ENCODE measurements at places on chromosomes 13 and 19. TPM values are rescaled to one million over a fixed set of nuclear protein-coding genes. Genes with fewer than 3 reads are reported as not detected.

The C2CD4C gene
- 7.2 TPM for total RNA-seq

- H3K36me3 ChIP-seq = peaks cover 8% of the 10 kb centered on the region
- no peak overlapping the region for H3K4me3 ChIP-seq
- H3K4me1 ChIP-seq = no peaks in the 10 kb centered on the region
- H3K27me3 ChIP-seq = no peaks in the 10 kb centered on the region
- no peak overlapping the region for H3K27ac ChIP-seq
- DNase-seq = no peak
Observed at GRCh38 chr19:4506449-4507149, 11.7 kb downstream of the PLIN4 start.

GRCh38 chr13:98839856-98840769, 87.6 kb upstream of the SLC15A1 start:
- DNase-seq = no peak
- no peaks in the 10 kb centered on the region for H3K27me3 ChIP-seq
- no peaks in the 10 kb centered on the region for H3K36me3 ChIP-seq
- no peak overlapping the region for H3K4me3 ChIP-seq

The GPR12 gene
- 0.14 TPM for total RNA-seq

DNA sequence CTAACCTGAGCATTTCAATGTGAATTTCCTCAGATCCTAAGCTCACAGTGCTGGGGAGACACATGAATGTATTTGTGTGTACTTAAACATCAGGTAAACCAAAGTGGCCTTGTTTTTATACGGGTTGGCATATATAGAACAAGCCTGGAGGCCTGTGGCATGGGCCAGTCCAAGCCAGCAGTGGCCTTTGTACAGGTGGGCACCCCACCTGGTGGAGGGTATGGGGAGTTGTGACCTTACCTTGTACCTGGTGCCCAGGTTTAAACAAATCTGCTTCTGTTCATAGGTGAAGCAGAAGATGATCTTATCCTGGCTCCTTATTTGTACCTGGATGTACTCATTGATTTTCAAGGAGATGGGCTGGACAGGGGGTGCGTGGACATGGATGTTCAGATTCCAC, 71.0 kb downstream of the ERICH6B start:
- no peak overlapping the region for H3K27ac ChIP-seq
- DNase-seq = no peak
- no peaks in the 10 kb centered on the region for H3K36me3 ChIP-seq
- no peaks in the 10 kb centered on the region for H3K4me1 ChIP-seq

DNA sequence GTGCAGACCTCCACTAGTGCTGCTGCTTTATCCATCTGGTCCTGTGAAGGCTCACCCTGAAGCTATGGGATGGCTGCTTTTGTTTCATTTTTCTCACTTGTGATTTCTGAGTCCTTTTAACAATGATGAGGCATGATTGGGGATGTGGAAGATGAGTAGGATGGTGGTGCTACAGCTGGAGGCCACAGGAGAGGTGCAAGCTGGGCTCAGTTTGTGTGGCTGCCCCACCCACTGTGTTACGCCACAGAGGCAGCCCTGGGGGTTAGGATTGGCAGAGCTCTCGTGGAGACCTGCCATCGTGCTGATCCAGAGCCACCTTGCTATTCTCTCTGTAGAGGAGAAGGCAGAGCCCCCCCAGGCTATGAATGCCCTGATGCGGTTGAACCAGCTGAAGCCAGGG, 19.6 kb upstream of the QTRT1 start:
- no peaks in the 10 kb centered on the region for H3K4me1 ChIP-seq
- H3K36me3 ChIP-seq = peaks cover 12% of the 10 kb centered on the region
- H3K27me3 ChIP-seq = no peaks in the 10 kb centered on the region
- DNase-seq = no peak
- no peak overlapping the region for H3K27ac ChIP-seq

- no peak overlapping the region for H3K4me3 ChIP-seq
- peaks cover 18% of the 10 kb centered on the region for H3K36me3 ChIP-seq
- H3K27me3 ChIP-seq = no peaks in the 10 kb centered on the region
- DNase-seq = no peak
- peaks cover 9% of the 10 kb centered on the region for H3K4me1 ChIP-seq
- H3K27ac ChIP-seq = no peak overlapping the region
Observed at GRCh38 chr13:113621046-113621445, 36.5 kb downstream of the TFDP1 start.

The KIR2DL4 gene
- not detected for total RNA-seq

GRCh38 chr13:77430377-77430951, 103.6 kb upstream of the MYCBP2 start:
- H3K27ac ChIP-seq = no peak overlapping the region
- DNase-seq = no peak
- H3K4me1 ChIP-seq = no peaks in the 10 kb centered on the region
- H3K27me3 ChIP-seq = no peaks in the 10 kb centered on the region
- no peak overlapping the region for H3K4me3 ChIP-seq

DNA sequence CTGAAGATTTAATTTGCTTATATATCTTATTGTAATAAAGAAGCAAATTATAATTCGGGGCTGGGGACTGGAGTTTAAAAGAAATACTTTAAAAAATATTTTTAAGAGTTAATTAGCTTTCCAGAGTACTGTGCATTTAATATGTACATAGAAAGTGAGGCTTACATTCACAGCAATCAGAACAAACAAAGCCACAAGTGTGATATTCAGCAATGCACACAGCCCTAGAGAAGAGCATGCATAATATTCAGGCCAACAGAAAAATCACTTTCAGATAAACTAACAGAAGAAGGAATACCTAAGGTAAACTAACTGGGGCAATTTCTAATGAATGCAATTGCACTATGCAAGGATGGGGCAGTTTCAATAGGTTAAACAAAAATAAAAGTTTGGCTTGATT, 241.8 kb downstream of the GPC6 start:
- no peak overlapping the region for H3K27ac ChIP-seq
- no peak for DNase-seq
- no peak overlapping the region for H3K4me3 ChIP-seq
- H3K36me3 ChIP-seq = peaks cover 3% of the 10 kb centered on the region
- H3K4me1 ChIP-seq = no peaks in the 10 kb centered on the region
- no peaks in the 10 kb centered on the region for H3K27me3 ChIP-seq

The SLC10A2 gene
- total RNA-seq = 1.7 TPM

The WASF3 gene
- total RNA-seq = 40.2 TPM

DNA sequence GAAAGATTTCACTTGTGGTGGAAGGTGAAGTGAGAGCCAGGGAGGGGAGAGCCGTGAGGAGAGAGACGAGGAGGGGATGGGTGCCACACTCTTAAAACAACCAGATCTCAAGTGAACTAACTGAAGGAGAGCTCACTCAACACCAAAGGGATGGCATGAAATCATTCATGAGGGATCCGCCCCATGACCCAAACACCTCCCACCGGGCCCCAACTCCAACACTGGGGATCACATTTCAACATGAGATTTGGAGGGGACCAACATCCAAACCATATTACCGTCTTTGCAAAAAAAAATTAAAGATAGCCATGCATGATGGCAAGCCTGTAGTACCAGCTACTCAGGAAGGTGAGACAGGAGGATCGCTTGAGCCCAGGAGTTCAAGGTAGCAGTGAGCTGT, 34.9 kb upstream of the POP4 start:
- no peak overlapping the region for H3K27ac ChIP-seq
- H3K4me3 ChIP-seq = no peak overlapping the region
- H3K36me3 ChIP-seq = no peaks in the 10 kb centered on the region
- H3K4me1 ChIP-seq = no peaks in the 10 kb centered on the region
- peaks cover 71% of the 10 kb centered on the region for H3K27me3 ChIP-seq
- no peak for DNase-seq

DNA sequence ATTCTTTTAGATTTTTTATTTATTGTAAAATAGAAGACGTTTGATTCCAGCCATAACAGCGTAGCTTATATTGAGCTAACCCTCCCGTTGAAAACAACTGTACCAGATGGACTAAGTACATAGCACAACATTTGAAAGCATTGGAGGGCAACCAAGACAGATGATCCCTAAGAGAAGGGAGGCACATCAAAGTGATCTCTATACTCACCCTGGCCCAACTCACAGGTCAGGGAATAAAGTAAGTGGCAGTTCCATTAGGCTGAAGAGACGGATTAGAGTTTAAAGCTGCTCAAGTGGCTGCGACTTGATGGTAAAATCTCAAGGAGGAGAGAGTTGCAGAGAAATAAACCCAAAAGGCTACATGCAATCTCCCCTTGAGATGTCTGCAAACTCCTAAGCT, 65.1 kb upstream of the ITM2B start:
- no peak for DNase-seq
- H3K4me1 ChIP-seq = no peaks in the 10 kb centered on the region
- no peaks in the 10 kb centered on the region for H3K27me3 ChIP-seq
- no peaks in the 10 kb centered on the region for H3K36me3 ChIP-seq
- no peak overlapping the region for H3K27ac ChIP-seq

DNA sequence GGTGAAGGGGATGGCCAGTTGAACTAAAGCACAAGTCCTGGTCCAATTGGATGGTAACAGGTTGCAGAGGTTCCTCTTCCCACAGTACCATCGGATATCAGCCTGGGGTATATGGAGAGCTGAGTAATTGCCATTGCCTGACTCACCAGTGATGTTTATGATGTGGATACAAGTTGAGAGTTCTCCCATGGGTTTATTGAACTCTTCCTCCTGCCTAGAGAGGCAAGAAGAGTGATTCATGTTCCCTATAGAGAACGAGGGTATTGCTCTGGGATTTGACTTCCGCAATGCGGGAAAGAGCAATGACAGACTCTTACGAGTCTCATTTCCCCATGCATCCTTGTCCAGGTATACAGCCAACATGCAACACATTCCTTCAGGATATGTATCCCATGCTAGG, 111.3 kb upstream of the PCDH9 start:
- DNase-seq = no peak
- H3K27ac ChIP-seq = no peak overlapping the region
- H3K4me1 ChIP-seq = no peaks in the 10 kb centered on the region
- H3K36me3 ChIP-seq = peaks cover 4% of the 10 kb centered on the region
- no peaks in the 10 kb centered on the region for H3K27me3 ChIP-seq

DNA sequence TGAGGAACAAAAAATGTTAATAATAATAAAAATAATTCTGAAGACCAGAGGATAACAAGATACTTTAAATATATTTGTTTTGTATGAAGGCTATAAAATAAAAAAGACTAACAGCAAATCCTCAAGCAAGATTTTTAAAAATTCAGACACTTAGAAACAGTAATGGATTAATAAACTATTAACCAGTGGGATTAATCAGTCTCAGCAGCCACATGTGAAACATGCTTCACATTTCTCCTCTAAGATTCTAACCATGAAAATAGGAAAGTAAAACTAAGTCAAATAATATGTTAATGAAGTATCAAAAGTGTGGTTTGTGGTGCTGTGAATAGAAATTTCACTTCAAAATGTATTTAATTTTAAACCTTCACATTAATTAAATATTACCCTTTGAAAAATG, 57.4 kb downstream of the KCNRG start:
- no peak for DNase-seq
- no peak overlapping the region for H3K27ac ChIP-seq
- peaks cover 15% of the 10 kb centered on the region for H3K36me3 ChIP-seq
- H3K4me1 ChIP-seq = peaks cover 22% of the 10 kb centered on the region
- H3K27me3 ChIP-seq = no peaks in the 10 kb centered on the region

The FCGBP gene
- total RNA-seq = 10.0 TPM

GRCh38 chr19:32750441-32751055, 31.0 kb downstream of the TDRD12 start:
- no peak overlapping the region for H3K4me3 ChIP-seq
- H3K36me3 ChIP-seq = no peaks in the 10 kb centered on the region
- H3K27ac ChIP-seq = no peak overlapping the region
- H3K4me1 ChIP-seq = peaks cover 4% of the 10 kb centered on the region

The NKPD1 gene
- total RNA-seq = 1.3 TPM

DNA sequence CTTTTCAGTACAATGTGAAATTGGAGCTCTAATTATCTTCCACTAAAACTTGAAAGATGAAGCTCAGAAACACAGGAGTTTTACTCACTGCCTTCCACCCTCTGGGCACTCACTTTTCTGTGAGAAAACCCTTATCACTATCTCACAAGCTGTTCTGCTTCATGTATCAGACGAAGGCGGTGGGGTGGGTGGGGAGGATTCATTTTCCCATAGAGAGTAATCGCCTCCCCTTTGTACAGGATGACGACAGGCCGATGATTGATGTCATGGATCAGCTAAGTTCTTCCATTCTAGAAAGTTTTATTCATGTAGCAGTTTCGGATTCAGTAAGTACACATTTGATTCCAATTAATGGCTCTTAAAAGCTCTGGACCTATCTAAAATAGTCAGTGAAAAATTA, 139.9 kb downstream of the ZAR1L start:
- no peak overlapping the region for H3K4me3 ChIP-seq
- peaks cover 7% of the 10 kb centered on the region for H3K4me1 ChIP-seq
- H3K27me3 ChIP-seq = no peaks in the 10 kb centered on the region
- peaks cover 9% of the 10 kb centered on the region for H3K36me3 ChIP-seq
- no peak overlapping the region for H3K27ac ChIP-seq
- DNase-seq = no peak

The ZNF20 gene
- 9.0 TPM for total RNA-seq

- peak overlapping the region; percentile 81 for H3K4me3 ChIP-seq
- H3K27ac ChIP-seq = peak overlapping the region; percentile 59
- DNase-seq = no peak
- H3K36me3 ChIP-seq = peaks cover 11% of the 10 kb centered on the region
- peaks cover 3% of the 10 kb centered on the region for H3K4me1 ChIP-seq
- H3K27me3 ChIP-seq = no peaks in the 10 kb centered on the region
Observed at GRCh38 chr19:49133621-49134454, 14.5 kb downstream of the PPFIA3 start.

DNA sequence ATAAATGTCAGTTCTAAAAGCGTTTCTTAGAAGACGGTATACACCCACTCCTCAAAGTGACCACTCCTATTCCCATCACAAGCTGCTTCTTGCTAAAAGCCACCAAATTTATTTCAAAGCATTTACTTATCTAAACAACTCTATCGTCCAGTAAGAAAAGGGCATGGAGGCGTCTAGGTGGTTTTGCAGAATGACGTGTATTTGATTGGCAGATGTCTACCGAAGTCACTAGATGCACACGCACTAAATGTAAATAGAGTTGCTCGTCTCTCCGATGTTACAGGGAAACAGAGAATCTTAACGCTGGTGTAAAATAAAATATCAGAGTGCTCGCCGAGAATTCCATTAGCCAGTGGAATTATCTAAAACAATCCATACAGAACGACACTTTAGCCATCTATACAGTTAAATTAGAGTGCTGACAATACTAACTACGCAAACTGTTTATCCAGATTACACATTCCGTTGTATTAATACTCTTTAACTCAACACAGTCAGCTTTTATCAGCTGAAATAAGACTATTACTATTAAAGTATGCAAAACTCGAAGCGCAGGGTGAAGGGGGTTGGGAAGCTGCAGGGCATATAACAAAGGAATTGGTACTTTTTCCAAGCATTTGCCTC, 1.9 kb downstream of the KLF12 start:
- H3K27me3 ChIP-seq = peaks cover 3% of the 10 kb centered on the region
- peak overlapping the region; percentile 100 for H3K4me3 ChIP-seq

The SLC6A16 gene
- 3.5 TPM for total RNA-seq

The FXYD1 gene
- total RNA-seq = 2.0 TPM

GRCh38 chr13:41613471-41613870, 156.1 kb downstream of the RGCC start:
- peaks cover 42% of the 10 kb centered on the region for H3K4me1 ChIP-seq
- DNase-seq = no peak
- peak overlapping the region; percentile 34 for H3K4me3 ChIP-seq
- peaks cover 20% of the 10 kb centered on the region for H3K36me3 ChIP-seq
- H3K27ac ChIP-seq = peak overlapping the region; percentile 50

GRCh38 chr13:100608906-100609305, 20.3 kb upstream of the GGACT start:
- H3K4me3 ChIP-seq = no peak overlapping the region
- H3K36me3 ChIP-seq = peaks cover 43% of the 10 kb centered on the region
- H3K4me1 ChIP-seq = peaks cover 16% of the 10 kb centered on the region
- no peak for DNase-seq
- H3K27ac ChIP-seq = peak overlapping the region; percentile 16
- H3K27me3 ChIP-seq = no peaks in the 10 kb centered on the region
